ENCODE measurements at places on chromosomes 12 and 14. TPM values are rescaled to one million over a fixed set of nuclear protein-coding genes. Genes with fewer than 3 reads are reported as not detected.

The ASCL1 gene
- total RNA-seq, result not detected

The DICER1 gene
- total RNA-seq, result 64.7 TPM

The OLR1 gene
- 0.19 TPM for total RNA-seq

The TSPAN19 gene
- total RNA-seq, result not detected

The TMEM132C gene
- total RNA-seq, result 37.4 TPM

GRCh38 chr12:50597200-50598195 is 92.7 kb downstream of the DIP2B start:
- no peak for DNase-seq

GRCh38 chr12:56818629-56819028 is 55.5 kb downstream of the HSD17B6 start:
- DNase-seq, result no peak

DNA sequence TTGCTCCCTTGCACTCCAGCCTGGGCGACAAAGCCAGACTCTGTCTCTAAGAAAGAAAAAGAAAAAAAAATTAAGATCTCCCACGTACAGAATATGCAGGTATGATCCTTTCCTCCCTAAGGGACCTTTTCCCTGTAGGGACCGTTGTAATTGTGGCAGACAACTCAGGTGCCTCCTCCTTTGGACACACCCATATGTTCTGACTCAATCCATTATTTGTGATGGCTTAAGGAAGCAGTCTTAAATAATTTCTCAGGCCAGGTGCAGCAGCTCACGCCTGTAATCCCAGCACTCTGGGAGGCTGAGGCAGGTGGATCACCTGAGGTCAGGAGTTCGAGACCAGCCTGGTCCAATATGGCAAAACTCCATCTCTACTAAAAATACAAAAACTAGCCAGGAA is 53.1 kb downstream of the TMCC3 start:
- DNase-seq, result no peak

GRCh38 chr12:5377997-5378592 is 53.8 kb upstream of the NTF3 start:
- no peak for DNase-seq

- no peak for DNase-seq
Measured at GRCh38 chr12:32482226-32482625, 82.9 kb downstream of the FGD4 start.

DNA sequence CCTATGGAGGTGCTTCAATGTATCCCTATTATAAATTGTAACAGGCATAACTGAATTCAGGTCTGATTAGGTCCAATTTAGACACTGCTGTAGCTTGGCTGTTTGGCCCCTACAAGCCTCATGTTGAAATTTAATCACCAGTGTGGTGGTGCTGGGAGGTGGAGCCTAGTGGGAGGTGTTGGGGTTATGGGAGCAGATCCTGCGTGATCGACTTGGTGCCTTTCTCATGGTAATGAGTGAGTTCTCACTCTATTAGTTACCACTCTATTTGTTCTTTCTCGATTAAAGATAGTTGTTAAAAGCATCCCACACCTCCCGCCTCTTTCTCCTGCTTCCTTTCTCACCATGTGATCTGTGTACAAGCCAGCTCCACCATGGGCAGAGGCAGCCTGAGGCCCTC is 122.1 kb downstream of the FOXA1 start:
- DNase-seq, result no peak

GRCh38 chr12:43884683-43885410 is 49.0 kb downstream of the TMEM117 start:
- DNase-seq, result no peak

DNA sequence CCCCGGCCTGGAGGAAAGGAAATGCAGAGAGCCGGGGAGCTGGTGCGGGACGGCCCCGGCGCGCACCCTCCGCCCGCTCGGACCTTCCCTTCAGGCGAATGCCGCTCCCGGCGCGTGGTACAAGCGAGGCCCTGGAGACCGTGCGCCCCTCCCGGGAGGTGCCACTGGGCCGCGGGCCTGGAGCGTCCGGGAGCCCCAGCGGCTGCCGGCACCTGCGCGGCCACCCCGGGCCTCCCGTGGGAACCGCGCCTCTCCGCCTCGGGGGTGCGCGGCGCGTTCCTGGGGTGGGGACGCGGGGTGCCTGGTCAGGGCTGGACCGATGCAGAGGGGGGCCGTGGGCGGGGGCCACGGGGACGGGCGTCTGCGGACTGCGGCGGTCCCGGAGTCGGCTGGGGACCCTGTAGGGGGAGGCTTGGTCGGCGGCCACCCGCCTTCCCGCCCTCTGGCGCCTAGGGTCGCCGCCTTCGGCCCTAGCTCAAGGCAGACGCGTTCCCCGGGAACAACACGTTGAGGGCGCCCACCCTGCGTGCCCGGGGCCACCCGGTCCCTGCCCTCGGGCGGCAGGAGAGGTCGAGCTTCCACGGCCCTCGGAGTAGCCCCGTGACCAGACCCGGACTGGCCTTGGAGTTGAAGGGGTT is 599 bp downstream of the PAPLN start:
- no peak for DNase-seq

DNA sequence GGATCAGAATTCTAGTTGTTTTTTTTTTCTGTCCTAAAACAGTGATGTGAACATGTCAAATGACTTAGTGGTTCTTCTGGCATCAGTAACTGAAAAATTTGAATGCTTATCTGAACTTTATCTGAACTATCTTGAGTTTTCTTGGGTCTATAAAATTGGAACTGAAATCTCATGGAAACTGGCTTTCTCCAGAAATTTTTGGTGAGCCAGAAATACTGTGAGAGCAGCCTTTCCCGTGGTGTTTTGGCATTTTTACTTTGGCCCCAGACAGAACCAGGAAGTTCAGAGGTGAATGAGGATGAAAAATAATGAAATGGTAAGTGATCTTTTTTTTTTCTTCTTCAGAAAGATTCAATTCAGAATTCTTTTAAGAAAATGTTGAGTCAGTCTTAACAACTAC is 89.5 kb upstream of the CCDC91 start:
- DNase-seq, result no peak

DNA sequence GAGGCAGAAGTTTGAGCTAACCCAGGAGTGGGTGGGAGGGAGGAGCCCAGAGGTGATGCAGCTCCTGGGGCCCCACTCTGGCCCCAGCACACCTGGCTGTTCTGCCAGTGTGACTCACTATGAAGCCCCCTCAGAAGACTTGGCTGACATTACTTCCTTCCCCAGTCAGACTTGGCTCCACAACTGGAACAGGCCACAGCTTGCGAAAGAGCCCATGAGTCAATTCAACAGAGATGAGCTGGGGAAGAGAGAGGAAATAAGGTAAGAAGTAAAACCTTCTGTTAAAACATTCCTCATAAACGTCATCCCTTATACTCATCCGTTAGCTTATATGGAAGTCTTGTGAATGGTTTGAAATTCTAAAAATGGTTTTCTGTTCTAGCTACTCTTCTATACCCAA is 245.9 kb downstream of the ADAMTS20 start:
- DNase-seq, result no peak

- DNase-seq, result no peak
Measured at GRCh38 chr12:12715459-12716150, 1.6 kb upstream of the CDKN1B start.

- no peak for DNase-seq
Measured at GRCh38 chr14:56870336-56870735, 60.1 kb upstream of the OTX2 start.

DNA sequence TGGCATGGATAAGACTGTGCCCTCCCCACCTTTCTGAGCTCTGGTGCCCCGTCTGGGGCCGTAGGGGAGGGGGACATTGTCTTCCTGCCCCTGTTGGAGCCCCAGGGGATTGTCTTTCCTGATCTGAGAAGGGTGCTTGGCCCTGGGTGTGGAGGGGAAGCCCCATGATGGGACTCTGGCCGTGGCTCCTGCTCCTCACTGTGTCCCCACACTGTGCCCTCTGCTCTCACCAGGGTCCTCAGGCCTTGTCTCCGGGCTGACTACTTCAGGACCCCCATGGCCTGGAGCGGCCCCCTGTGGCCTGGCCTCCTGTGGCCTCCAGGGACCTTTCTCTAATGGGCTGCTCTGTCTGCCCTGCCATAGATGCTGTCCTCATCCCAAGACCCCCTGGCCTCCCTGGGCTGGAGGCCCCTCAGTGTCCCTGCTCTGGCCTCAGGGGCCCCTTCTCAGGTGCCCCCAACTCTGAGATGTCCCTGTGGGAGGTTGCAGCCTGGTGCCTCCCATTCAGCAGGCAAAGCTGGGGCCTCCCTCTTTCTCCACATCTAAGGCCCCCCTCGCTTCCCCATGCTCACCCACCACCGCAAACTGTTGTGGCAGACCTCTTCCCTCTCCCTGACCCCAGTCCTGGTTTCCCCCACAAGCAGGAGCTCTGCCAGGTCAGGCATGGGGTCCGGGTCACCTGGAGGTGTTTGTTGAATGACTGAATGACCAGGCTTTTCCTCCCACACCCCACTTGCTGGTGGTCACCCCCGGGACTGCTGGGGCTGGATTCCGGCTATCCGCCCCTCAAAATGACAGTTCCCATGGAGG is 4.0 kb downstream of the KIF26A start:
- no peak for DNase-seq

- no peak for DNase-seq
Measured at GRCh38 chr12:107352347-107353081, 259.2 kb upstream of the CRY1 start.

- no peak for DNase-seq
Measured at GRCh38 chr12:113673458-113674238, 202.0 kb upstream of the LHX5 start.

DNA sequence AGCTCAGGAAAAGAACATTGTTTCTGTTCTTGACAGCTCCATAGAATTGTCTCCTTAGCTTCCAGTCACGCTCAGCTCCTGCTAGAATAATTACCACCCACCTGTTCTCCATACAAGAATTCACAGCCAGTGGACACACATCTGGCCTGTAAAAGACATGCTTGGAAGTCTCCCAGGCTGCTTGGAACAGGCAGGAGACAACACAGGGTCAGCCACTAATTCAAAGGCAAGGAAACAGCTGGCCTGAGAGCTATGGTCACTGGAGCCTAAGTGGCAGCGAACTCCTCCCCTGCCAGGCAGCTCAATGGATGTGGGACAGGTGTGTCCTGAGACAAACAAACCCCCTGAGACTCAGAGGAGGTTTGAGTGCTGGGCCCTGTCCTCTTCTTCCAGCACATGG is 22.9 kb upstream of the LTBP2 start:
- no peak for DNase-seq

- no peak for DNase-seq
Measured at GRCh38 chr14:52314595-52315354, 663 bp downstream of the PTGER2 start.

DNA sequence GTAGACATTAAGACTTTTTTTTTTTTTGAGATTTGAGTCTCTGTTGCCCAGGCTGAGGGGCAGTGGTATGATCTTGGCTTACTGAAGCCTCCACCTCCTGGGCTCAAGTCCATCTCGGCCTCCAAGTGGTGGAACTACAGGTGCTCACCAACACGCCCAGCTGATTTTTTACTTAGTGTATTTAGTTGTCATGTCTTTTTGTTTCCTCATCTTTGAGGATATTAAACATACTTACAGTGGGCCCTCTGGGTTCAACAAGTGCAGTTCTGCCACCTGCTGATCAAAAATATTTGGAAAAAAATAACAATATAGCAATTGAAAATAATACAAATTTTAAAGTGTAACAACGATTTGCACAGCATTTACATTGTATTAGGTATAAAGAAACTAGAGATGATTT is 4.4 kb upstream of the B4GALNT1 start:
- DNase-seq, result no peak

Measured in omental fat pad (tissue), 4 donors.